ENCODE measurements at places on chromosomes 2 and 18. TPM values are rescaled to one million over a fixed set of nuclear protein-coding genes. Genes with fewer than 3 reads are reported as not detected.

The DOK6 gene
- total RNA-seq = 8.7 TPM

The CETN1 gene
- not detected for total RNA-seq

The THSD7B gene
- 1.2 TPM for total RNA-seq

The POTEI gene
- total RNA-seq = not detected

The HOXD12 gene
- total RNA-seq = not detected

The PFN4 gene
- 1.0 TPM for total RNA-seq

The INHBB gene
- 5.8 TPM for total RNA-seq

The ATP6V1C2 gene
- 0.42 TPM for total RNA-seq

The ABCG5 gene
- not detected for total RNA-seq

The APCDD1 gene
- 13.9 TPM for total RNA-seq

The LYG2 gene
- not detected for total RNA-seq

The DNAH6 gene
- 0.46 TPM for total RNA-seq

The C2orf72 gene
- total RNA-seq = 0.24 TPM

The ABCG8 gene
- total RNA-seq = not detected

The DPP4 gene
- total RNA-seq = 5.1 TPM

The CCDC148 gene
- 0.79 TPM for total RNA-seq

The C2orf80 gene
- total RNA-seq = not detected

The NEU2 gene
- total RNA-seq = not detected

The ZNF804A gene
- 1.2 TPM for total RNA-seq

The CLASP1 gene
- total RNA-seq = 50.4 TPM

The UGT1A4 gene
- not detected for total RNA-seq

The GAL3ST2 gene
- not detected for total RNA-seq

The RSAD2 gene
- 6.9 TPM for total RNA-seq

The ASPRV1 gene
- 1.7 TPM for total RNA-seq

The LGALSL gene
- 23.4 TPM for total RNA-seq

The CD207 gene
- 0.42 TPM for total RNA-seq

The KCNJ13 gene
- not detected for total RNA-seq

Data from posterior vena cava (tissue), 2 donors.